Hindlimb muscle (tissue), 1 donor: ENCODE measurements at places on chromosomes 12 and 14.
A peak's percentile ranks its signal among the peaks of the same experiment; 100 is the strongest.

DNA sequence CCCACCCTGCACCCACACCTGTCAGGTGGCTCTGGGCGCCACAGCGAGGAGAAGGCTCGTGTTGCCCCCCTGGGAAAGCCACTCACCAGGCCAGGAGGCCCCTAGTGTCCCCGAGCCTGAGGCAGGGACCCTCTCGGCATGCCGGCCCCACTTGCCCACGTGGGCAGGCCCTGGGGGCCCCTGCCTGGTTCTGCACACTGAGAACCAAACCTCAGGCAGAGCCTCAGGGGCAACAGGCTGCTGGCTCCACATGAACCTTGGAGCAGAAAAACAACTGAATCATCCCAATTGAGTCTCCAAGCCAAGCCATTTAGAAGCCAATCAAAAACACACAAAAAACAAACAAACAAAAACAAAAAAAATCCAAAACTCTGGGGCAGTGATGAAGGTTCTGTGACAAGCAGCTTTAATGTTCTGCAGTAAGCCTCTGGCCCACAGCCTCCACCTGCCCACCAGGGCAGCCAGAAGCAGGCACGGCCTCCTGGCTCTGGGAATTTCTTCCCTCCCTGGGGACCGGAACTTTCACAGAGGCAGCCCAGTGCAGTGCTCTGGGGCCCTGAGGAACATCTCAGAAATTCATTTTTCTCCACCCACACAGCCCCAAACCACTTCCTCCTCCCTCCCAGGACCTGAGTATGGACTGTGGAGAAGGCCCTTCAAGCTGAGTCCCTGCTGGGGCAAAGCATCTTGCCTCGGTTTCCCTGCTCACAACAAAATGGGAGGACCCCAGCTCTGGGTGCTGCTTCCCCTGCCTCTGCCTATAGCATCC lies 90.2 kb downstream of the CHGA start:
- DNase-seq = no peak

DNA sequence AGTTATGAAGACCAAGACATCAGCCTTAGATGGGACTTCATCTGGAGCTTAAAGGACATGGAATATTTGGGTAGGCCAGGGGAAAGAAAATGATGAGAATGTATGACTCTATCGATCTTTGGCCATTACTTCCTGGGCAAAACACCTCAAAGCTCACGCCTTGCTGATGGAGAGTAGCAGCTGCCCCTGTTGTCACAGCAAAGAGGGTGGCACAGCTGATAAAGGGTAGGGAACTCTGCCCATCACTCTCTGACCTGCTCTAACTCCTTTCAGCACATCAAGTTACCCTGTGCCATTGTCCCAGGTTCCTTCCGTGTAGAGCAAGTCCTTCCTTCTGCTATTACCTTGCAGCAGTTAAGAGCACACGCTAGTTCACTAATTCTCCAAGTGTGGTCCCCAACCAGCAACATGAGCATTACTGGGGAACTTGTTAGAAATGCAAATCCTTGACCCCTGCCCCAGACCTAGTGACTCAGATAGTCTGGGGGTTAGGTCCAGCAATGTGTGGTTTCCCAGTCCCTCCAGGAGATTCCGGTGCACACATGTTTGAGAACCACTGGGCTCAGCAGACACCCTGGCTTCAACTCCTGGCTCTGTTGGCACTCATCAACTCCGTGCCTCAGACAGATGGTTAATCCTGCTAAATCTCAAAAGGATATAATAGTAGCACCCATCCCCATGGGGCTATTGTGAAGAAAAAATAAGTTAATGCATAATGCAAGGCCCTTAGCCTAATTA lies 93.7 kb upstream of the EEA1 start:
- DNase-seq = no peak

GRCh38 chr12:109331301-109331952 lies 16.3 kb upstream of the MYO1H start:
- no peak for DNase-seq

- DNase-seq = no peak
Measured at GRCh38 chr12:116881325-116881876, at the start of gene HRK. TSS of gene HRK (minus strand) at chr12:116881441. CDS start at chr12:116881307, 134 bp downstream.

- no peak for DNase-seq
Measured at GRCh38 chr12:122951406-122951805, 14.9 kb downstream of the ABCB9 start.

- DNase-seq = no peak
Measured at GRCh38 chr14:99213101-99213500, 58.9 kb downstream of the BCL11B start.

GRCh38 chr12:26251600-26251999 lies 56.2 kb downstream of the SSPN start:
- no peak for DNase-seq

- no peak for DNase-seq
Measured at GRCh38 chr12:24198936-24199671, 249.6 kb upstream of the SOX5 start.

DNA sequence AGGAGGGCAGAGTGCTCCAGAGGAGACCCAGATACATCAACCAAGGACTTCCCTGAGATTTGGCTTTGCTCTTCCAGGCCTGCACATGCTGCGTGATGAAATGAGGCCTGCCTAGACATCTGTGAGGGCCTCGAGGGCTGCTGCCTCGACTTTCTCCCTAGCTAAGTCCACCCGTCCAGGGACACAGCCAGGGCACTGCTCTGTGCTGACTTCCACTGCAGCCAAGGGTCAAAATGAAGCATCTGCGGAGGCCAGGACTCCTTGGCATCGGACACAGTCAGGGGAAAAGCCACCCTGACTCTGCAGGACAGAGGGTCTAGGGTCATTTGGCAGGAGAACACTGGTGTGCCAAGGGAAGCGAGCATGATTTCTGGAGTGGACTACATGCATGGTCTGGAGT lies 10.7 kb downstream of the SLC25A47 start:
- no peak for DNase-seq

- DNase-seq = no peak
Measured at GRCh38 chr12:58046271-58046670, 104.9 kb downstream of the ATP23 start.

- DNase-seq = no peak
Measured at GRCh38 chr12:50545786-50546185, 41.0 kb downstream of the DIP2B start.

DNA sequence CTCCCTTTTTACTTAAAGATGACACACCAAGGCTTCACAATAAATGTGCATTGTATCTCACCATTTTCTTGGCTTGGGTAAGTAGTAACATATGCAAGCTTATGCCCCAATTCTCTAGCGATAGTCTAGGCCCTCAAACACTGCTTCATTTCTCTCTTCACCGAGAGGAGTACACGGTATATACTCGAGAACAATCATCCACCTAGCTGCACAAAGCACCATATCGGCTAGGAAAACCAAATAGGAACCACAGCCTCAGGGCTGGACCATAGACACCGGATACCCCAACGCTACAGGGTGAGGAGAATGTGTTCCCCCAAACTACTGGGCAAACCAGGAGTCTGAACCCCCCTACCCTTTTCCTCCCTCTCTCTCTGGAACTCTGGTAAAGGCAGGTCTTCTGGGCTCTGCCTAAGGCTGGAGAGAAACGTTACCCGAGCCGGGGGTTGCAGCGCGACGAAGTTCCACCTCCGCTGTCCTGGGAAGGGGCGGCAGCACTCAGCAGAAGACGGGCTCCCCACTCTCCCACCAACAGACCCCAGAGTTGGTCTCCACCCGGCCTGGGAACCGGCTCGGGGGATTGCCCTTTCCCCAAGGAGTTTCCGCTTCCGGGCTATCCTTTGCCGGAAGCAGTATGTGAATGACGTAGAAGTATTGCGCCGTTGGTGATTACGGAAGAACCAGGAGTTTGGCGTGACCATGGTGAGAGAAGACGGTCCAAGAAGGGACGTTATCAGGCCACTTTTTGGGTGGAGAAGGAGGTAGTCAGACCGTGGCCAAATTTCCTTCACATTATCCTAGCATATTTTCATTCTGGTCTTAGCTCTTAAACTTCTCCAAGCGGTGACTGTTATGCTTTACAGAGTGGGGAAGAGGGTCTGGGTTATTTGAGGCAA lies at the start of the genes AREL1 and FCF1:
Gene AREL1 (minus strand): TSS at position 582 of the 896 bp plus-strand sequence. CDS start 27,465 bp downstream, outside the sequence.
Gene FCF1 (plus strand): TSS at position 646 of the 896 bp plus-strand sequence. CDS start 54 bp downstream, at position 700.
- peak; percentile 92 for DNase-seq

- no peak for DNase-seq
Measured at GRCh38 chr12:10739157-10740118, 16.3 kb upstream of the YBX3 start.

GRCh38 chr12:57983858-57984505 lies 42.6 kb downstream of the ATP23 start:
- DNase-seq = no peak

GRCh38 chr12:31965090-31965489 lies 5.9 kb downstream of the RESF1 start:
- no peak for DNase-seq

GRCh38 chr14:55142466-55142865 lies 13.4 kb downstream of the LGALS3 start:
- no peak for DNase-seq

GRCh38 chr14:74628418-74628817 lies 16.4 kb upstream of the LTBP2 start:
- no peak for DNase-seq

DNA sequence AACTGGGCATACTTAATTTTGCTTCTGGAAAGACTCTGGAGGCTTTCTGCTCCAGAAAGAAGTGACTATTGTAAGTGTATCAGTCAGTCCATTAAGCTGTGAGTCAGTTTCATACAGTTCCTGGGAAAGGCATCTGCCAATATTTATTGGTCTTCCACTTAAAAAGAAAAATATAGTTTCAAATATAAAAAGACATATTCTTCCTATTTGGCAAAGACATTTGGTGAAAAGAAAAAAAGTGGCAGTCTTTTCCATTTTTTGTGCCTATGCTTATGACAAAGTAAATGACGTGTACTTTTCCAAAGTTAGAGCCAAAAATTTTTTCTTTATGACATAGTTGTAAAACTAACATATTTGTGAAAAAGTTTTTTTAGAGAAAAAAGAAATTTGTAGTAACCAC lies 12.3 kb downstream of the TMEM30B start:
- DNase-seq = no peak

DNA sequence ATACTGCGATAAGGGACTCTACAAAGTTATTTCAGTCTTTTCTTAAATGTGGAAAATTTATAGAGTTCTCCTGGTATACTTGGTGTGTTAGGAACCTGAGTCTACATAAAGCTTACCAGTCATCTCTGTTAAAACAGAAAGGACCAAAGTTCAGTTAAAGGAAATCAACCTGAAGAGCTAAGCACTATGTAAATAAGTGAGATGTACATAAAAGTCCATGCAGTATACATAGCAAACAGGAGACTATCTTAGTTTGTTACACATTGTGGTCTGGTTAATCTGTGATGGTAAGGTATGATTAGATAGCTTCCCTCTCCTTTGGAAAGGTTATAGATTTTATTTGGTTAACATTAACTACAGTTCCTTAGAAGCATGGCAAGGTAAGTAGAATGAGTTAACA lies 75.9 kb downstream of the ATP2B1 start:
- no peak for DNase-seq

DNA sequence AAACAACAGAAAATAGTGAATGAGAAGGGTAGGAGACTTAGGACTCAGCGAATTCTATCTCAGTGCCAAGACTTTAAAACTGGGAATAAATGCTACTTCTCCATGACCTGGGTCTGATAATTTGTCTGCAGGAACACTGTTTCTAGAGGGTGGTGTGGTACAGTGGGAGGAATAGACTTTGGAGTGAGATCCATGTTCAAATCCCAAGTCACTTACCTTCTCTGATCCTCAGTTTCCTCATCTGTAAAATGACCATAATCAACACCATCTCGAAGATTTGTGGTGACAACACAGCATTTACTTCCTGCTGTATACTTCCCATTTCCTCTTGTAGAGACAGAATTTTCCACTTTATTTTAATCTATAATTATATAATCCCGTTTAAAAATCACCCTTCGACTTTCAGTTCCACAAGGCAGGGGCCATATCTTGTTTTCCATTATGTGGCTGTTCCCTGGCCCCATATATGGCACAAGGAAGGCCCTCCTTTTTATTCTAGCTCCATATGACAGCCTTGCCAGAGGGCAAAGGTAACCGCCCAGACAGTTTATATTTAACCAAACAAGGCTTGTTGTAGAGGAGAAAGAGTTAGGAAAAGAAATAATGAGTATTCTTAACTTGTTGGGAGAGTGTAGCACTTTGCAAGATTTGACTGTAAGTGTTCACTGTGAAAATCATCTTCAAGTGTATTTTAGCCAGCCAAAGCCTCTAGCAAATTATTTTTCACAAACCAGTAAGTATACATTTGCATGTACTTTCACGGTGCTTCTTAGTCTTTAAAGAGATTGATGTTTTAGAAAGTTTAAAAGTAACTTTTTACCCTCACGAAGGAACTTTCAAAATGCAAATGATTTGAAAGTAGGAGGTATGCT lies 243.1 kb downstream of the AKAP6 start:
- no peak for DNase-seq

- no peak for DNase-seq
Measured at GRCh38 chr14:103141117-103141796, 18.0 kb downstream of the TNFAIP2 start.

- no peak for DNase-seq
Measured at GRCh38 chr14:63345826-63346225, 27.1 kb upstream of the GPHB5 start.

- DNase-seq = no peak
Measured at GRCh38 chr12:51833448-51834227, 14.9 kb downstream of the FIGNL2 start.

GRCh38 chr12:47188576-47189441 lies 109.0 kb upstream of the AMIGO2 start:
- DNase-seq = no peak

GRCh38 chr14:101504096-101504948 lies 57.0 kb upstream of the DIO3 start:
- DNase-seq = no peak

- no peak for DNase-seq
Measured at GRCh38 chr14:99586761-99587459, 17.1 kb downstream of the CCDC85C start.

DNA sequence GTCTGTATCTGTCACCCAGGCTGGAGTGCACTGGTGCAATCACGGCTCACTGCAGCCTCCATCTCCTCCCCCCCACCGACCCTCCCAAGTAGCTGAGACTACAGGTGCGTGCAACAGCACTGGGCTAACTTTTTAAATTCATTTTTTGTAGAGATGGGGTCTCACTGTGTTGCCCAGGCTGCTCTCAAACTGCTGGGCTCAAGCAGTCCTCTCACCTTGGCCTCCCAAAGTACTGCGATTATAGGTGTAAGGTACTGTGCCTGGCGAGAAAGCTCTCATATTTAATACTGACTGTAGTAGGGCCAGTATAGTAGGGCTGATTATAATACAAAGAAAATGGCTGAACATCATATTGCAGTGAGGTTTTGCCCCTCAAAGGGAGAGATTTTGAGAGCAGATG lies 2.4 kb downstream of the RIC8B start:
- DNase-seq = no peak

- peak; percentile 77 for DNase-seq
Measured at GRCh38 chr12:54419088-54419887, at the start of gene ITGA5. TSS of gene ITGA5 (minus strand) at chr12:54419266. CDS start at chr12:54419198, 68 bp downstream.

- no peak for DNase-seq
Measured at GRCh38 chr12:82818271-82819035, 131.7 kb downstream of the TMTC2 start.

GRCh38 chr12:52063981-52064649 lies 5.7 kb upstream of the ATG101 start:
- DNase-seq = no peak
